ENCODE measurements at places on chromosomes 5 and 9.

DNA sequence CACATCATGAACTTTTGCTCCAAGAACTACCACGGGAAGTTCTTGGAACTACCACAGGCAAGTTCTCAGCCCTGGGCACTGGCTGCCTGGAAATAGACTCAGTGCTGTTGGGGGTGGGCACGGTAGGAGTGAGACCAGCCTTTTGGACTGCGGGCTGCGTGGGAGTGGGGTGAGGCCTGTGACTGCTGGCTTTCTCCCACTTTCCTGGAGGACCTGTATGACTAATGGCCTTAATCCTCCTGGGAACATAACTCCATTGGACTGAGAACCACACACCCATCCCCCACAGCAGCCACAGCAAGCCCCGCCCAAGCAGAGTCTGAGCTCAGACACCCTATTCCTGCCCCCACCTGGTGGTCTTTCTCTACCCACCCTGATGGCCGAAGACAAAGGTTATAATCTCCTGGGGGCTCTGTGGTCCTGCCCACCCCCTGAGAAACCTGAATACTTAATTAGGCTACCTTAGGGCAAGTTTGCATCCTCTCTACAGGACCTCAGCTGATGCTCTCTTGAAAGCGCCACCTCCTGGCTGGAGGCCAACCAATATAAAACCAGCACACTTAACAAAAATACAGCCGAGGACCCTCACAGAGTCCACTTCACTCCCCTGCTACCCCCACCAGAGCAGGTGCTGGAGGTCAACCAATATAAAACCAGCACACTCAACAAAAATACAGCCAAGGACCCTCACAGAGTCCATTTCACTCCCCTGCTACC is 112.6 kb downstream of the CACNA1B start:
- no peak for DNase-seq

DNA sequence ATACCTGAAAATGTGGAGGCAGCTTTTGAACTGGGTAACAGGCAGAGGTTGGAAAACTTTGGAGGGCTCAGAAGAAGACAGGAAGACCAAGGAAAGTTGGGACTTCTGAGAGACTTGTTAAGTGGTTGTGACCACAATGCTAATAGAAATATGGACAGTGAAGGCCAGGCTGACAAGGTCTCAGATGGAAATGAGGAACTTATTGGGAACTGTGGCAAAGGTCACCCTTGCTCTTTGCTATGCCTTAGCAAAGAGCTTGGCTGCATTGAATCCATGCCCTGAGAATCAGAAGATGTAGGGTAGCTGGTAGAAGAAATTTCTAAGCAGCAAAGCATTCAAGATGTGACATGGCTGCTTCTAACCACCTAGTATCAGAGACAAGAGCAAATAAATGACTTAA is 244.4 kb upstream of the ADRA1B start:
- no peak for DNase-seq

- DNase-seq: no peak
Measured at GRCh38 chr5:1229822-1230221, 4.6 kb downstream of the SLC6A18 start.

- DNase-seq: no peak
Measured at GRCh38 chr9:105291938-105292337, 47.5 kb downstream of the SLC44A1 start.

DNA sequence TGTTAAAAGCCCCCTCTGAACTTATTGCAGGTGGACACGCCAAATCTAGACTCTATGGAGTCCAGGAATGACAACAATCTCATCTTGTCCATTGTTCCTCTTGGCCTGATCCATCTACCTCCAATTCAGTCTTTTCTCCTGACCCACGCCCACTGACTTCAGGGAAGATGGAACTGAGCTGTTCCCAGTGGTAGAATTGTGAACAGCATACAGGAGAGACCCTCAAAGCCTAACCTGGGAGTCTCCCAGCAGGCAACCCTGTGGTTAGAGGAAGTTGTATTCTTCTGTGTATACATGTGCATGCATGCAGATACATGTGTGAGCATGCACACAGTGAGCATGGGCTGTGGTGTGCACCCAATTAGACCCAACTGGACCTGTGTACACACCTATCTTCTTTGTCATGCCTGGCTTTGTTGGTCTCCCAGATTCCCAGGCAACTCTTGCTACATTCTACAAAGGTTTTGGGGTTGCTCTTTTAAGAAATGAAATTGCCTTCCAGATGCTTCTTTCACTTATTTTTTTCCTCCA is 286.0 kb downstream of the ZSWIM6 start:
- DNase-seq: no peak

DNA sequence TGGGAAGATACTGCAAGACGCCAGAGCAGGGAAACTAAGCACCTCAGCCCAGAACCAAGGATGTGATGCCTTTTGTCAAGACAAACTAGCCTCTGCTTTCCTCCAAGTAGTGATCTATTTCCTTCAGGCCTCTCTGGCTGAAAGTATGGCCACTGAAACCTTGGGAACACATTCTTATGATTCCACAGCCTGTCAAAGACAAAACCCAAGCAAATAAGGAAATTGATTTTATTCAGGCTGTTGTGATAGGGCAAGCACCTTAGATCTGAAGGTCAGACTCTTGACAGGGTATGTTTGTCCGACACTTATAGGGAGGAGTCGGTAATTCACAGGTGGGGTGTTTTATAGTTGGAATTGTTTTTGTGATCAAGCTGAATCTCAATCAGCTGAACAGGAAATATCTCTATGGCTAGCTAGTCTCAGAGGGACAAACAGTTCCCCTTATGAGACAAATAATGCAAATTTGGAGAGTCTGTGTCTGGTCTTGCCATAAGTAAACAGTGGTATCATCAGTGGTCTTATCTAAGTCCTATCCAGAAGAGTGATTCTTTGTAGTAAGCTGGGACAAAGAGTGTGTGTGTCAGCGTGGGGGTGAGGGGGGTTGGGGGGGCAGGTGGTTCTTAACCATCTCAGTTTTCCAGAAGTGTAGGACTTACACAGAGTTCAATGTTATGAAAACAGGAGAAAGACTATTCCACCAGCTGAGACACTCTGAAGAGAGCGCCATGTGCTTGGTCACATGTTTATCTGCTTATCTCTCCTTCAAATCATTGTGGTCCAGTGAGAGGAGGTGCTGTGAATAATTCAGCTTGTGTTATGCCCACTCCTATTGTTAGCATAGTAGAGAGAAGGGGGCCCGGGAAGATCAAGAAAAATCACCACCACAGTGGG is 6.7 kb upstream of the ZCCHC10 start:
- DNase-seq: no peak

GRCh38 chr9:6086006-6086655 is 70.7 kb upstream of the RANBP6 start:
- no peak for DNase-seq

DNA sequence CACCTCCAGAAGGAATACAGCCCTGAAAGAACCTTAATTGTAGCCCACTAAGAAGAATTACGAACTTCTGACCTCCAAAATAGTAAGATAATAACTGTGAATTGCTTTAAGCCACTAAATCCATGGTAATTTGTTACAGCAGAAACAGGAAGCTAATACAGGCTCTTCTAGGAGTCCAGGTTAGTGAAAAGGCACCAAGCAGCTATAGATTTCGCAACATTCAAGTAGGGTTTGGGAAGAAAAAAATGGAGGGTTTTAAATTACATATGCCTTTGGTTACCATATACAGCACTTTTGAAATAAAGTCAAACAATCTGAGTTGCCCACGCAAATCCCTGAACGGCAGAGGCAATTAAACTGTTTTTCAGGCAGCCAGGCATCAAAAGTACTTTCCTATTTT is 1.7 kb upstream of the ACTL7A start:
- DNase-seq: no peak

DNA sequence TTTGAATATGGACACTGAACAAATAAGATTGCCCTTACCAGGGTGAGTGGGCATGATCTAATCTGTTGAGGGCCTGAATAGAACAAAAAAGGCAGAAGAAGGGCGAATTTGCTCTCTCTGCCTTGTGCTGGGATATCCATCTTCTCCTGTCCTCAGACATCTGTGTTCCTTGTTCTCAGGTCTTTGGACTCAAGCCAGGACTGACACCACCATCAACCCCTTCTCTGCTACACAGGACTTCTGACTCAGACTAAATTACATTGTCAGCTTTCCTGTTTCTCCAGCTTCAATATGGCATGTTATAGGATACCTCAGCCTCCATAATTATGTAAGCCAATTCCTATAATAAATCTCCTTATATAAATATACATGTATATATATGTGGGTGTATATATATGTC is 40.8 kb upstream of the SLCO6A1 start:
- no peak for DNase-seq

GRCh38 chr9:114003351-114003750 is 74.7 kb downstream of the AMBP start:
- DNase-seq: no peak

GRCh38 chr5:148922606-148923005 is 96.2 kb downstream of the ADRB2 start:
- DNase-seq: no peak

- no peak for DNase-seq
Measured at GRCh38 chr5:134571693-134572405, 46.4 kb downstream of the JADE2 start.

DNA sequence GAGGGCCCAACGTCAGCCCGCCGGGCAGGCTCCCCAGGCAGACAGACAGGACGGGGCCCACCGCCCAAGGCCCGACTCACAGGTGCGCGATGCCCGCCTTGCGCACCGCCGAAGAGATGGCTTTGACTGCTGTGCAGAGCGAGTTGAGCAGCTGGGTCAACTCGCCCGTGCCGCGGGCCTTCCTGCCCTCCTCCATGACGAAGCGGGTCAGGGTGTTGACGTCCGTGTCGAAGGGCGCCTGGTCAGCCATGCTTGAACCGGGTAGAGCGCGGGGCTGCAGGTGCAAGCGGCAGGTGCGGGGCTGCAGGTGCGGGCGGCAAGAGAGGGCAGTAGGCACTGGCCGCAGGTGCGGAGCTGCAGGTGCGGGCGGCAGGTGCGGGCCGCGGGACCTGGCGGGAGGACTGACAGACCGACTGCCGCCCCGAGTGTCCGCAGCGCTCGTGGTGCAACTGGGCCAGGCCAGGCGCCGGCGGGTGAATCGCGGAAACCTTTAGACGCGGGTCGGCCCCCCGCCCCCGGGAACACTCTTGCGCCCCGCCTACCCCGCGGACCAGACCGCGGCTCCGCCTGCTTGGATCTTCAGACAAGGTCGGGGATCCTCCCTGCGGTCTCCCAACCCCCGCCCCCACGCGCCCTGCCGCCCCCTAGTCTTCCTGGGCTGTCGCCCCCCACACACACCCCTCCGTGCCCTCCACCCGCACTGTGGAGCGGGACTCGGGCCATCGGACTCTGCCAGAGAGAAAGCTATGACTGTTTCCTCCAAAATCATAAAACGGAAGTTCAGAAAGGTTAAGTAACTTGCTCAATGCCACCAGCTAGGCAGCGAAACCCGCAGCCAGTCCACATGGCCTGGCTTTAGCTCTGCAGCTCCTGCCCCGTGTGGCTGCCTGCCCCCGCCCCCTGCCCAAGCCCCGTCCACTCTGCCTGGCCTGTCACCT is at the start of gene FBP1:
FBP1 (minus strand) TSS at position 458 of the 938 bp plus-strand sequence; CDS start at position 250, 208 bp downstream.
- DNase-seq: no peak

DNA sequence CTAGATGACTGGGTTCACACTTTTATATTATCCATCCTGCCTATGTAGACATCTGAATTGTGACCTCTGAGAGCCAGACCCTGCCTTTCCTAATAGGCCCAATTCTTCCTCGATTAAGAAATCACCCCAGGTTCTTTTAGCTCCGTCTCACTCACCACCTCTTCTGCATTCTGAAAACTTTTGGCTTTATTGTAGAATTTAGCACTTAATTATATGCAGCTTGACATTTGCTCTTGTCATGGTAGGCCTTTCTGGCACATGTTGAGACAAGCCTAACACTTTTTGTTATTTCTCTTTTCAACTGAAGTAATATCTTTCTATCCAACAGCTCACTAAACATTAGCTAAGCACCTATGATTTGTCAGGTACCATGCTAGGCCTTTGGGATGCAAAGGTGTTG is 163.3 kb downstream of the INSYN2B start:
- no peak for DNase-seq

DNA sequence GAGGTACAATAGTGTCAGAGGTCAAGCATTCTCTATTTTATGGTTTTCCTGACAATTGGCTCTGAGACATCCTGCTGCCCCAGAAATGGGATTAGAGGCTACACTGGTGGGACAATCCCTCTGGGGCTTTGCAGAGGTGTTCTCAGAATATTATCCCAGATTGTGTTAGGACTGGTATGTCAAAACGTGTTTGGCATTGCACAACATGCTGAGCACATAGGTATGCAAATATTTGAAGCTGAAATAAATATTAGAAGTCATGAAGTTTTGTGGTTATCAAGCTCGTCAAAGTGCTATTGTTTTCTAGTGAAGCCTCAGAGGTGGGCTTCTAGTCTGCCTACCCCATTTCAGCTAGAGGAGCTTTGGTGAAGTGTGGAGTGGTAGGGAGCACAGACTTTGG is 304.4 kb downstream of the MAN2A1 start:
- no peak for DNase-seq

All from NCI-H1694 treated with DMSO at 0.1 percent for 48 hours (cell line).